Ecto neural progenitor cell (in vitro differentiated cells): ENCODE measurements at places on chromosomes 6 and 20.
A peak's percentile ranks its signal among the peaks of the same experiment; 100 is the strongest.

GRCh38 chr6:132934496-132934895 lies 120.1 kb downstream of the RPS12 start:
- DNase-seq, result no peak

DNA sequence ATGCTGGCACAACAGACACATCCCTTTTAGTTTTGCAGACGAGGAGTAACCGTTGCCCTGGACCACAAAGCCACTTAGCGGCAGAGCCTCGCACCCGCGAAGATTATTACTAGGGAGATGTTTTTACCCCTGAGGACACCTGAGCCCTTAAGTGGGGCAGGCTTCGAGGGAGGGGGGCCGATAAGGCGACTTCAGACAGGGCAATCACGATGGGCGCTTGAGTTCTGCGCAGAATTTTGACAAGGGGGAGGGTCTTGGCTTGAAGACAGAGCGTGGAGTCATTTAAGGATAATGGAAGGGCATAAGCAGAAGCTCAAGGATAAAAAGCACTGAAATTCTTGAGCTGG lies 650 bp upstream of the TTK start:
- peak; percentile 52 for DNase-seq

DNA sequence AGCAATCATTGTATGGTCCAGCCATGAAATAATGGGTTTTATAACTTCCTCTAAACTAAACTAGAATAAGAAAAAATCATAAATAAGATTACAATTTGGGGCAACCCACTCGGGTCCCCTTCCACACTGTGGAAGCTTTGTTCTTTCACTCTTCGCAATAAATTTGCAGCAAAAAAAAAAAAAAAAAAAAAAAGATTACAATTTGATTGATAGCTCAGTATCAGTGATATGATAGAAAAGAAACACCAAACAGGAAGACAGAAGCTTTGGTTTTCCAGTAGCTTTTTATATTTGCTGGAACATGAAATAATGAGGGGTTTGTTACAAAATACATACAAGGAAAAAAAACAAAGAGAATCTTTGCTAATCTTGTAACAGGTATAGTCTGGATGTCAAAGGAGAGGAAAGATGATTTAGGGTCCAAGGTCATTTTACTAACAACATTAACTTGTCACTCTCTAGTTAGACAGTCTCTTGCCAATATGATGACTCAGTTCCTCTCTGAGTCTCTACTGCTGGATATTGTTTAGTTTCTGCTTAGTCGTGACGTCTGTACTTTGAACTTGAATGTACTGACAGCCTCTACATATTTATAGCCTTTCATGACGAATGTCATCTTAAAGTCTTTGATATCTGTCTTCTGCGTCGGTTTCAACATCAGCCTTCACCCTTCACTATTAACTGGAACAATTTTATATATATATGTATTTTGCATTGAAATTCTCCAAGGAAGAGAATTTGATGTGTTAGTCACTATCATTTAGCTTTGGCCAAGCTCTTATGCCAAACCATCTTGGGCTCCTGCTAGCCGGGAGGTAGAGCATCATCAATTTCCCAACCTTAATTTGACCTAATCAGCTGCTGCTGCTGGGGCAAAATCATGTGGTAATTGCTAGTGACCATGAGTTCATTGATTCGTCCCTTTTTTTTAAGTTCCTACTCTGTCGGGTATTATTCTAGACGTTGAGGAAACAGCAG lies 213.1 kb upstream of the STXBP5 start:
- DNase-seq, result no peak

DNA sequence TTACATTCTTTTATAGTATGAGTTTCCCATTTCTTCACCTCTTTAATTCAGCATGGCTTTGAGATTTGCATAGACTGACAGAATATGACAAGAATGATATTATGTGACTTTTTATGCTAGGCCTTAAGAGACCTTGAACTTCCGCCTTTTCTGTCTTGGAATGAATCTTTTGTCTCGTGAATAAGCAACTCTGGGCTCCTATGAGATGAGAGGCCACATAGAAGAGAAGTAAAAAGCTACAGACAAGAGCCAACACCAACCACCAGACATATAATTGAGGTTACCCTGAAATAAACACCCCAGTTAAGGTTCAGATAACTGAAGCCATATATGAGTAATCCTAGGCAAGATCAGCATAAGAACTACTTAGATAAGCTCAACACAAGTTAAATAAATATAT lies 600.8 kb downstream of the MEI4 start:
- DNase-seq, result no peak

DNA sequence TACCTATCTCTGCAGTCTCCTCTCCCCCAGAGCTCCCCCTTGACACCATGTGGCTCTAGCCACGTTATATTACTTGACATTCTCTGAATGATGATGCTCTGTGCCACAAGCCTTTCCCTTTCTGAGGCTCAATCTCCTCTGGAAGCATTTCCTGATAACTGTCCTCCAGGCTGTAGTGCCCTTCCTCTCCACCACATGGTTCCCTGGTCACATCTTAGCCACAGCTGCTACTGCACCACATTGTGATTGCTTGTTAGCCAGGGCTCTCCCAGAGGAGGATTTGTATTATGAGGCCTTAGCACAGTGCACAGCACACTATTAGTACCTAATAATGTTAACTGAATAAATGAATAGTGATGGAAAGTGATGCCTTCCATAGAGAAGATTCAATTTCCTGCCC lies 63.9 kb upstream of the RCAN2 start:
- DNase-seq, result no peak

- DNase-seq, result no peak
These were observed 150.8 kb downstream of the GRIK2 start for GRCh38 chr6:101544286-101544685.

DNA sequence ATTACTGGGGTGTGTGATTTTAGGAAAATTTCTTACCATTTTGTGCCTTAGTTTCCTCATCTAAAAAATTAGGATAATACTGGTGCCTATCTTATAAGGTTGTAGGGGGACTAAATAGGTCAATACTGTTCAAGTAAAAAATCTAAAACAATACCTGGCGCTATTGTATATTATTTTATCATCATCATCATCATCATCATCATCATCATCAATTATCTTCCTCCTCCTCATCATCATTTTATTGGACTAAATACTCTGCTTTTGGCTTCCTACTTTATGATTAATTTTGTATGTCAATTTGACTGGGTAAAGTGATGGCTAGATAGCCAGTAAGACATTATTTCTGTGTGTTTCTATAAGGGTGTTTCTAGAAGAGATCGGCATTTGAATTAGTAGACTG lies 435.5 kb downstream of the DHX35 start:
- no peak for DNase-seq

DNA sequence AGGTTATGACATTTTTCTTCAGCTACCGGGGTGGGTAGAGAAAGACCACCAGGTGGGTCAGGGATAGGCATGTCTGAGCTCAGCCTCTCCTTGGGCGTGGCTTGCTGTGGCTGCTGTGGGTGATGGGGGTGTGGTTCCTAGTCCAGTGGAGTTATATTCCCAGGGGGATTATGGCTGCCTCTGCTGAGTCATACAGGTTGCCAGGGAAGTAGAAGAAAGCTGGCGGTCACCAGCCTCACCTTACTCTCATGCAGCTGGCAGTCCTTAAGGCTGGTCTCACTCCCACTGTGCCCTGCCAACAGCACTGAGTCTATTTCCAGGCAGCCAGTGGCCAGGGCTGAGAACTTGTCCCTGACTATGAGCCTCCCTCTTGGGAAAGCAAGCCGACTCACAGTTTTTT lies 130.0 kb downstream of the SCP2D1 start:
- DNase-seq, result no peak

GRCh38 chr6:3532296-3532916 lies 75.6 kb upstream of the SLC22A23 start:
- peak; percentile 32 for DNase-seq

DNA sequence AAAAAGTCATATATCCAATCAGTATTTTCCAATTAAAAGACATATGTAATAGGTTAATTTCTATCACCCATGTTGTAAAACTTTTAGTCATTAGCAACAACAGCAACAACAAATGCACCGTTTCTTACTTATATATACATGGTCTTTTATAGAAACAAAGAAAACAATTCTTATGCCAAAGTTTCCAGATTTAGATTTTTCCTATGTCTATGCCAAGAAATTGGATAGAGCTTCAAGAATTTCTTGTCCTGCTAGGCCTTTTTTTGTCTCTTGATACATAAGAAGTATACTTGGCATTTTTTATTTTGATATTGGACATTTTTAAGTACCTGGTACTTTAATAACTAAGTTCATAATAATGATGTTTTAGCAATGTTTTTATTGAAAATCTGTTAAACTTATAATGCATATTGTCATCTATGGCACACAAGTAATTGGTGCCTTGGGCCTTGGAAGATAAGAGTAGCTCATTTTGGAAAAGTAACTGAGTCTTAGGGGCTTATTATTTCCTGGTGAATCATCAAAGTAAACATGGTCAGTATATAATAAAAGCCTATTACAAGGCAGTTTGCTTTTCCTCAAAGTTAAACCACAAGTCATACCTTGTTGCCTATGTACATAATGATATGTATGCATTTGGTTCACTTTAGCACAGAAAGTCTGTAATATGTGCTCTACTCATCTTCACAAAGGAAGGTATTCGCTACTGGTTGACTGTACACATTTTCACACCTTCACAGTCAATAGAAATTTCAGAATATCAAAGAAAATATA lies 10.1 kb upstream of the FRK start:
- DNase-seq, result no peak

- no peak for DNase-seq
These were observed 20.1 kb upstream of the MTCL3 start for GRCh38 chr6:127539272-127539671.

DNA sequence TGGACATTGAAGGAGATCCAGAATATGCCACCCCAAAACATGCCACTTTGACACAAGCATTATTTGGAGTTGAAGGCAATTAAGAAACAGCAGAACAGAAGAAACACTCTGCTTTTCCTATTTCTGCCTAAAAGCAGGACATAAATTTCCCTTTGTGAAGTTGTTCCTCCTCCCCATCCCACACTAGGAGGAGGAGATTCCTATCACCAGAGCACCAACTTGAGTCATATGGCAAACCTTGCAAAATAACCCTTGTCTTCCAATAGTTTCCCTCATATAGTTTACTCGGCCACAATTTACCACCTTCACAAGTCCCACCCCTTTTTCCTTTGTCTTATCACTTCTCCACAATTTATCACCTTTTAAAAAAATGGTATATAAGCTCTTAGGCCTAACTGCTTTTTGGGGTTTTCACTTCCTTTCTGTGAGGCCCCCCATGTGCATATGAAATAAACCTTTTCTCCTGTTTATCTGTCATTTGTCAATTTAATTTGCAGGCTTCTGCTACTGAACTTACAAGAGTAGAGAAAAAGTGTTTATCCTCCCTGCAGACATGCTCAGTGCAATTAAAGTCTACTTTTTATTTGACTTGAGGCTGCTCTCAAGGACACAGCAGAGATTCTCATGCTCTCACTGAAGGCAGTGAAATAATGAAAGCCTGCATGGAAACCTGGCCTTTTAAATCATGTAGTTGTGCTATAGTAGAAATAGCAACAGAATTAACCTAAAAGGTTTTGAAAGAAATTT lies 2.8 kb upstream of the RAB23 start:
- DNase-seq, result no peak

GRCh38 chr6:79635232-79635543 lies 4.1 kb downstream of the SH3BGRL2 start:
- no peak for DNase-seq

DNA sequence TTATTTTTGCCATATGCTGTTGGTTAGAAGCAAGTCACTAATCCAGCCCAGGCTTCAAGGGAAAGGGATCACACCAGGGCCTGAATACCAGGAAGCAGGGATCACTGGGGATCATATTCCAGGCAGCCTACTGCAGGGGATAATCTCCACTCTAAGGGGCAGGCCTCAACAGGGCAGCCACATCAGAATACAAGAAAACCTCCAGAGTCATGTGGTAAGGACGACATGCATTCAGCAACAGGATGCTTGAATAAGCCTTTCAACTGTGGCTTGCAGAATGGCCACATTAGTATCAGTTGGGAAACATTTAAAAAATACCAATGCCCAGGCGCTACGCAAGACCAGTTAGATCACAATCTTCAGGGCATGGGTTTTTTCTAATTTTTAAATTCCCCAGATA lies 109.1 kb downstream of the LY86 start:
- DNase-seq, result no peak

GRCh38 chr20:1951436-1952115 lies 42.3 kb downstream of the PDYN start:
- no peak for DNase-seq

DNA sequence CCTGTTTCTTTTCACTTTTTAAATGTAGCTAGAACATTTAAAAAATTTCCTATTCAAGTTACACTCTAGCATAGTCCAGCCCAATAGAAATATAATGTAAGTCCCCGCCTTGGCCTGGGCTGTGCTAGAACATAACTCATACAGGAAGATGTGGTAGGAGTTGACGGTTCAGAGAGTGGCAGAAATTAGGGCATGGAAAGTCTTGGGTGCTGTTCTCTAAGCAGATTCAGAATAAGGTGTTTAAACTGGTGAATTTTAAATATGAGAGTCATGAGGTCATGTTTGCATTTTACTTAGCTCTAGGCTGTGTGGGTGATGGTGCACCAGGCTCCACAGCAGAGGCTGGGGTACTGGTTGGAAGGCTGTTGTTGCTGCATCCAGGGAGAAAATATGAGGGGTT lies 256.5 kb downstream of the FARS2 start:
- DNase-seq, result no peak

DNA sequence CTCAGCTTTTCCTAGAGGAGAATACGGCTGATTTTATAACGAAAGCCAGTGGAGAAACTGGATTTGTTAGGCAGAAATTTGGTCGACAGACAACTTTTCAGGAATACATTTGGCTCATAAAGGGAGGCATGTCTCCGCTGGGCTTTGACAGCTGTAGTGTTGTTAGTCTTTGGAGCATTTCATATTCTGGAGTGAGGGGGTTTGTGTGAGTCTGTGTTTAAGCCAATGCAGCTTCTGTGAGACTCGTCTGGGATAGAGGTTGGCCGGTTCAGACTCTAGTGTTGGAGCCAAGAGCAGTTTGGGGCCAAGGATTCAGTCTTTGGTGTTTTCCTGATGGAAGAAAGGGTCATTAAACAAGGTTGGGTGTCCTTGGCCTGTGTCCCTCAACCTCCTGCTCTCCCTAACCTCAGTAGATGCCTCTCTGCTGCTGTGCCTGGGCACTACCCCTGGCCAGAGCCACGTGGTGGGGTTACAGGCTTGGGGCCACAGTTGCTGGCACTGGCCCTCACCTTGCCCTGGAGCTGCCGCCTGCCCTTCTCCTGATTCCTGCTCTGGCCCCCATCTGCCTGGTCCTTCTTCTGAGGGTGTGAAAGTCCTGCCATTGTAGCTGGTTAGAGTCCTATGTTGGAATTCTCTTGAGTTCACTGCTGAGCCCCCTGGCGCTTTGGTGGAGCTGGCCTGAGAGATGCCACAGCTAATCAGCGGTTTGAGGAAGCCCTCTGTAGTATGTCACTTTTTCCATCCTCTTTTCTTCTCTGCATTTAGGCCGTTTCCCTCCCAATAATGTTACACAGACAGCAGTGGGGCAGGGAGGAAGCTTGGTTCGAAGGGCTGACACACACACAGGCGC lies 6.9 kb downstream of the PTK7 start:
- DNase-seq, result no peak
